Endodermal cell (in vitro differentiated cells): ENCODE measurements at places on chromosomes 1 and 21. TPM values are rescaled to one million over a fixed set of nuclear protein-coding genes. Genes with fewer than 3 reads are reported as not detected.

DNA sequence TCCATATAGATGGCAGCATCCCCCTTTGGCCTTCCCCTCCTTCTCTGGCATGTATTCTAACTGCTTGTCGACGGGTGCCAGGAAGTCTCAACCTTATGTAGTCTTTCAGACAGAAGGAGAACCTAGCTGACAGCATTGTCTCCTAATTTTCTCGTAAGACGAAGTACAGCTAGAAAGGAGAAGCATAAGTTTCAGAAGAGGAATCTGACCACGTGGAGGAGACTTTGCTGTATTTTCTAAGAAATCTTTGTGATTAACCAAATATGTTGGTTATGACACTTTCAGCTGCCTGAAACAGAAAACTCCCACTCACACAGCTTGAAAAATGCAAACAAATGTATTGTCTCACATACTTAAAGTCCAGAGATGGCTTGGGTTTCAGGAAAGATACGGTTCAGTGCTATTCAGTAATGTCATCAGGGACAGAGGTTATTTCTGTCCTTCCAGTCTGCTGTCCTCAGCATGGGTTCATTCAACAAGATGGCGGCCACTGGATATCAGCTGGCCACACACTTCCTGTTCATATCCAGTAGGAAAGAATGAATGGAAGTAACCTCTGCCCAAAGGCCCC, 109.5 kb upstream of the ZNF648 start:
- no peaks in the 10 kb centered on the region for H3K27me3 ChIP-seq
- H3K4me1 ChIP-seq: no peaks in the 10 kb centered on the region
- DNase-seq: no peak
- H3K36me3 ChIP-seq: no peaks in the 10 kb centered on the region

- no peak overlapping the region for H3K27ac ChIP-seq
- DNase-seq: no peak
- no peak overlapping the region for H3K4me3 ChIP-seq
- H3K27me3 ChIP-seq: no peaks in the 10 kb centered on the region
- no peaks in the 10 kb centered on the region for H3K4me1 ChIP-seq
Observed at GRCh38 chr1:205172729-205173366, 38.7 kb downstream of the DSTYK start.

DNA sequence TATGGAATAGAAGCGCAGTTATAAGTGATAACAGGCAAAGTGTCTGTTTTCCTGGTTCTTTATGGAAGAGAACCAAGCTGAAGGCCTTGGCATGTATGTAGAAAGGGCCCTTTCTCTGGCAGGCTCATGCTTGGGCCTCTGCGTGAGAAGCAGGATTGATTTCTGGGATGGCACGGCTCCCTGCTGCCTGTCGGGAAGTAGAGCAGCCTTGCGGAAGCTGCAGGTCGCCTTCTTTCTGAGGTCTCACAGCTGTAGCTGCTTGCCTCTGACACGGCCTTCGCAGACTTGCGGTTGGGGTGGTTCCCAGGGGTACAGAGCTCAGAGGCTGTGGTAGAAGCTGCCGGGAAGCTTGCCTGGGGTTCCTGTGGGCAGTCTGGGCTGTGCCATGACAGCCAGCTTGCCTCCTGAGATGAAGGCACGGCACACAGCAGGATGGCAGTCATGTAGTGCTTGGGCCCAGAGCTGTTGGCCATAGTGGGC, 39.4 kb downstream of the TRAPPC10 start:
- no peak overlapping the region for H3K27ac ChIP-seq
- no peaks in the 10 kb centered on the region for H3K27me3 ChIP-seq
- no peak overlapping the region for H3K4me3 ChIP-seq
- H3K4me1 ChIP-seq: no peaks in the 10 kb centered on the region

DNA sequence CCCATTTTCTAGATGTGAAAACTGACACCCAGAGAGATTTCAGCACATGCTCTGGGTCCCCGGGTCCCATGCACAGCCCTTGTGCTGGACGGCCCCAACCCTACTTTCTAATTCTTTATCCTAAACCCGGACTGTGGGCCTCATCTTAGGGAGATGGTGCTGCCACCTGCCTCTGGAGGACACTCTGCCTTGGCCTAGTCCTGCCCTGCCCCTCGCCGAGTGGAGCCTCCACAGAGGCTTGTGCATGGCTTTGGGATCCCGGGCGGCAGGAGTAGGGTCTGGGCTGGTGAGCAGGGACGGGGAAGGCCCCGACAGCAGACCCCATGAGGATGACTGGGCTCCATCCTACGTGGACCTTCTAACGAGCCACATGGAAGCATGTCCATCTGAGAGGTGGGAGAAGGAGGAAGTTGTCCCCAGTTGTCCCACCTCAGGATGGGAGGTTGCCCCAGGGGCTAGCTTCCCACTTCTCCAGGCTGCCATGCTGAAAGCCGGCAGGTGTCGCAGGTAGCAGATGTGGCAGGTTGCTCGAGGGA, 12.4 kb downstream of the MX2 start:
- no peak overlapping the region for H3K27ac ChIP-seq
- no peaks in the 10 kb centered on the region for H3K36me3 ChIP-seq
- DNase-seq: peak; percentile 17
- H3K4me3 ChIP-seq: no peak overlapping the region
- no peaks in the 10 kb centered on the region for H3K27me3 ChIP-seq

DNA sequence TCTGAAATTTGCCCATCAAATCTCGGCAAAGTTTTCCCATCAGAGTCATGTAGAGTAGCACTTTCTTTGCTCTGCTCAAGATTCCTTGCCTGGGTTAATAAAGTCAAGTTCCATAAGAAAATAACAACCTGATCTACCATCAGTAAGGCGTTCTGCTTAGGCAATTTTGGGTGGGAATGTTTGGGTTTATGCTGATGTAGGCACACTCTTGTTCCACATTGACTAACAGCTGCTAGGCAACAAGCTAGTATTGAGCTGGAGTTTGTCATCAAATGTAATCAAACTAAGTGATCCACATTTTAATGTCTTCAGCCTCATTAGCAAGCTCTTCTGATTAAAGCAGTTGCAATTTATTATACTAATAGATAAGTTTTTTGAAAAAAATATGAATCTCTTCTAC, 12.1 kb upstream of the HMCN1 start:
- no peak overlapping the region for H3K4me3 ChIP-seq
- DNase-seq: no peak
- H3K36me3 ChIP-seq: no peaks in the 10 kb centered on the region
- H3K27me3 ChIP-seq: no peaks in the 10 kb centered on the region
- H3K27ac ChIP-seq: no peak overlapping the region
- no peaks in the 10 kb centered on the region for H3K4me1 ChIP-seq

DNA sequence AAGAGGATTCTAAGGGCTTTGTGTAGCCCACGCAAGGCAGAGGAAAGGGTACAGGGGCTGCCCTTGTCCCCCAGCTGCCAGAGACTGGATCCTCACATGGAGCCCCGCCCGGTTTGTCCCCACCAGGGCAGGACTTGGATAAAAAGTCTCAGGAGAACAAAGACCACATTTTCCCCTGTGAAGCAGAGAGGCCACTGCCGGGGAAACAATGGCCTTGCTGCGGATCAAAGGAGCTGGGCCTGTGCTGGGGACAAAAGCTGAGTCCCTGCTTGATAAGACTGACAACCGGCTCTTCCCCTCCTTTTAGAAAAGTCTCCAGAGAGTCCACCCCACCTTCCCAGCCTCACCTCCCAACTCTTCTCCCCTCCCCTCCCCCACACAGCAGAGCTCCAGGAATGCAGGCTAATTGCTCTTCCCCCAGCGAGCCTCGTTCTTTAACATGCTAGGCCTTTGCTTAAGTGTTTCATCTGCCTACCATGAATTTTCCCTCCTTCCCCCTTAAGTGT, 142.4 kb downstream of the PLPP3 start:
- peaks cover 55% of the 10 kb centered on the region for H3K4me1 ChIP-seq
- DNase-seq: peak; percentile 94
- H3K27me3 ChIP-seq: no peaks in the 10 kb centered on the region
- peak overlapping the region; percentile 97 for H3K27ac ChIP-seq
- H3K4me3 ChIP-seq: peak overlapping the region; percentile 39
- no peaks in the 10 kb centered on the region for H3K36me3 ChIP-seq

DNA sequence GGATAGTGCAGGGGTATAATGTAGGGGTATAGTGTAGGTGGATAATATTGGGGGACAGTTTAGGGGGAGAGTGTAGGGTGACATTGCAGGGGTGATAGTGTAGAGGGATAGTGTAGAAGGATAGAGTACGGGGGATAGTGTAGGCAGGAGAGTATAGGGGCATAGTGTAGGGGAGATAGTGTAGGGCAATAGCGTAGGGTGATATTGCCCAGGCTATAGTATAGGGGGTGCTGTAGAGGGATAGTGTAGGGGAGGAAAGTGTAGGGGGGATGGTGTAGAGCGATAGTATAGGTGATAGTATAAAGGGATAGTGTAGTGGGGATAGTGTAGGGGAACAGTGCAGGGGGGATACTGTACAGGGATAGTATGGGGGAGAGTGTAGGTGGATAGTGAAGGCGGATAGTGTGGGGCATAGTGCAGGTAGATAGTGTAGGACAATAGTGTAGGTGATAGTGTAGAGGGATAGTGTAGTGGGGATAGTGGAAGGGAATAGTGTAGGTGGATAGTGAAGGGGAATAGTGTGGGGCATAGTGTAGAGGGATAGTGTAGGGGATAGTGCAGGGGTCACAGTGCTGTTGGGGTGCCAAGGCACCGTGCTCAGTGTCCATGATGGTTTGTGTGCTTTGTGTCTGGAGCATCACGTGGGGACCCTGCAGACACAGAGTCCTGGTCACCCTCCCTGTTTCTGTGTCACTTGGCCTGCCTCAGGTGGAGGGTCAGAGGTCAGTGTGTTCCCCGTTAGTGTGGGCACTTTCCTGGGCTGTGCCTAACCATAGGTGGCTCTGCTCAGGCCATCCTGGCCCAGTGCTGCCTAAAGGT, 10.5 kb upstream of the ARF1 start:
- H3K36me3 ChIP-seq: no peaks in the 10 kb centered on the region
- no peak overlapping the region for H3K27ac ChIP-seq
- no peaks in the 10 kb centered on the region for H3K4me1 ChIP-seq
- DNase-seq: no peak
- no peak overlapping the region for H3K4me3 ChIP-seq

DNA sequence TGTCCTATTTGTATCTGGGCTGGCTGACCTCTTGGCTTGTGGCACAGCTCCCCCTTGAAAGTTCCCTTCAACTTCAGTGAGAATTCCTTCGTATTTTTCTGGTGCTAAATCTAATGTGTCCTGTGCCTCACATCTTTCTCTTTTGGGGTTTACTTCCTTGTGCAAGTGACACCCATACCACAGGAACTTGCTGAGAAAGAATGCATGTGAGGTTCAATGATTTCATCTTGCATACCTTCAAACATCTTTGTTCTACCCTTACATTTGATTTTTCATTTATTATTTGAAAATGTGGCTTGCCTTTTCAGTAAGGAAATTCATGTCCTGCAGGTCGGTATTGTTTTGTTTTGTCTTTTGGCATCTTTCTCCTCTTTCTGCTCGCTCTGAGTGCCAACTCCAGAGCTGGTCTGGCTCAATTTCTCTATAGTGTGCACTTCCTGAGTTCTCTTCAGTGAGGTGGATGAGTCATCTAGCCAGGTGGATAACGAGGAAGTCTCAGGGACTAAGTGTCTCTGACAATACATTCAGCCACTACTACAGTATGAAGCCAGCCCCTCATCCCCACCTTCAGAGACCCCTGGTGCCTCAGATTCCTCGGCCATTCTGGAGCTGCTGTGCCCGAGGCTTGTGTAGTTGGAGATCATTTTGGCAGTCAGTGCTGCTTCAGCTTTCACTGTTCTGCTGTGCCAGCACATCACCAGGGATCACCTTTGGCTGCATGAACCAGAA, 59.5 kb downstream of the RIPK4 start:
- no peak overlapping the region for H3K27ac ChIP-seq
- H3K4me3 ChIP-seq: no peak overlapping the region
- peaks cover 4% of the 10 kb centered on the region for H3K4me1 ChIP-seq
- DNase-seq: no peak
- no peaks in the 10 kb centered on the region for H3K27me3 ChIP-seq

DNA sequence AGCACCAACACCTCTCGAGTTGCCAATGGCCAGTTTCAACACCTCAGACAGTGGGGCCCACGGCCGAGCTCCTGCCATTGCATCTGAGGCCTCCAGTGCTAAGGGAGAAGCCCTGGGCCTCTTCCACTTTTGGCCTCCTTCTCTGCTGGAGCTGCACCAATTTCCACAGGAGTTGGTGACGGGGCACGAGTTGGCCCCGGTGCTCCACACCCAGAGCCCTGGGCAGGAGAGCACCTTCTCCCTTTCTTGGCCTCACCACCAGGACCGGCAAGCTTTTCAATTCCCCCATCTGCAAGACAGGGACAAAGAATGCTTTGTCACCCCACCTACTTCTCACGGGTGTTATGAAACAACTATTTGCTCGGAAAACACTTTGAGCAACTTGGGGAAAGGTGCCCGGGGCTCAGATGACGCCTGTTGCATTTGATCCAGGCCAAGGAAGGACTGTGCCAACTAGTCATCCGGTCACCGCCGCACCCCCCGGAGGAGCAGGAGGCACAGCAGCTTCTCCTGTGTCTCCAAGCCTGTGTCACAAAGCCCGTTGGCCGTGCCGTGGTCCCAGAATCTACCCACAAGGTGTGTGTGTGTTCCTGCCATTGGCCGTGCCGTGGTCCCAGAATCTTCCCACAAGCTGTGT, 55.2 kb downstream of the TOMM20 start:
- H3K36me3 ChIP-seq: no peaks in the 10 kb centered on the region
- H3K27ac ChIP-seq: no peak overlapping the region
- no peak for DNase-seq
- no peak overlapping the region for H3K4me3 ChIP-seq
- peaks cover 5% of the 10 kb centered on the region for H3K4me1 ChIP-seq

DNA sequence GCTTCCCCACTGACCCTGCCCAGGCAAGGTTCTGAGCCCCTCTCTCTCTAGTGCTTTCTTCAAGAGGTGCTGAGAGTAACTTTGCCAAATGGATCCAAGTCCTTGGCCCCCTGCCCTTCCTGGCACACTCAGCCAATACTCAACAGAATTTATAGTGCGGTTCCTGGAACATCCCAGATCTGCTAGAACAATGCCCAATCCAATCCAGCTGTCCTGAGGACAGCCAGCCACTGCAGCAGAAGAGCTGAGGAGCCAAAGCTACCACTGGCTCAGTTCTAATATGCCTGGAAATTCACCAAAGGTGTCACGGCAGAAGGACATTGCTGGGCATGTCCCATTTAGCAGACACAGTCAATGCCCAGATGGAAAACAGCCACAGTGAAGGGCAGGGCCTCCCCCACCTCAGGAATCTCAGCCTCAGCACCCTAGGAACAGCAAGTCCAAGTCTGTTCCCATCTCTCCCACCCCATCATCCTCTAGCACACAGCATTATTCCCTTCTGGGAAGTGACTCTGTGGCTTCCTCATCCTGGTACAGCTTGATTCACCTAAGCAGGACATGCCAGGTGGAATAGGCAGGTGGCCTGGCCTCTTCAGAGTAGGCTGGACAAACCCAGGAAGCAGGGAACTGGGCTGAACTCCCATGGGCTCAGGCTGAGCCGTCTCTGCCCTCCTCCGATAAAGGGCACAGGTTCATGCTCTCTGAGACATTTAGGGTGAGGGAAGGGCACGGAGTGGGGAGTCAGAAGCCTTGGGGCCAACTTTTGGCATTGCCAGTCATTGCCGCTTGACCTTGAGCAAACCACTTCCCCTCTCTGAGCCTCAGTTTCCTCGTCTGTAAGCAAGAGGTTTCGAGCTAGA, 24.6 kb downstream of the PMVK start:
- no peak for DNase-seq
- no peak overlapping the region for H3K27ac ChIP-seq
- no peak overlapping the region for H3K4me3 ChIP-seq

The TSPAN1 gene
- not detected in 3 replicates for total RNA-seq

The NID1 gene
- total RNA-seq: 17.6 and 18.3 TPM in 2 replicates

The SLC30A1 gene
- 9.0 and 9.4 TPM in 2 replicates for total RNA-seq

The CFHR3 gene
- 0.70 and 1.0 TPM in 2 replicates for total RNA-seq

The CFHR1 gene
- not detected in 2 replicates for total RNA-seq

The TSPAN2 gene
- total RNA-seq: 8.9 to 12.2 TPM (median 10.7 TPM) in 3 replicates
